Stomach (tissue), 19 donors: ENCODE measurements at places on chromosomes 4 and X. TPM values are rescaled to one million over a fixed set of nuclear protein-coding genes. Genes with fewer than 3 reads are reported as not detected.

The CDX4 gene
- not detected for total RNA-seq

The RAI2 gene
- total RNA-seq, result 3.7 TPM

DNA sequence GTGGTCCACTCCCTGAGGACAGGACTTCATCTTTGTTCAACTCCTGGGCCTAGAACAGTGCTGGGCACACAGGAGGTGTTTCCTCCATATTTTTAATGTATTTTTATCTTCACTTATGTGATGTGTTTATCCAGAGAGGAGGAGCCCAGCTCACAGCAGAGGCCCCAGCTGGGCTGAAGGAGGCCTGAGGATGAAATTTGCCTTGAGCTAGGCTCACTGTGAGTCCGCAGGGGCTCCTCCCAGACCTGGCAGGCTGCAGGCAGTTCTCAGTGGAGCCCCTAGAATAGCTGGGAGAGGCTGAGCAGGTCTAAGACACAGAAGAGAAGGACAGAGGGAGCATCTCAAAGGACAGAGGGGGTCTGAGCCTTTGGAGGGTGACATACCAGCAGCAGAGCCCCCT, 26.8 kb downstream of the C4orf50 start:
- no peak for DNase-seq

DNA sequence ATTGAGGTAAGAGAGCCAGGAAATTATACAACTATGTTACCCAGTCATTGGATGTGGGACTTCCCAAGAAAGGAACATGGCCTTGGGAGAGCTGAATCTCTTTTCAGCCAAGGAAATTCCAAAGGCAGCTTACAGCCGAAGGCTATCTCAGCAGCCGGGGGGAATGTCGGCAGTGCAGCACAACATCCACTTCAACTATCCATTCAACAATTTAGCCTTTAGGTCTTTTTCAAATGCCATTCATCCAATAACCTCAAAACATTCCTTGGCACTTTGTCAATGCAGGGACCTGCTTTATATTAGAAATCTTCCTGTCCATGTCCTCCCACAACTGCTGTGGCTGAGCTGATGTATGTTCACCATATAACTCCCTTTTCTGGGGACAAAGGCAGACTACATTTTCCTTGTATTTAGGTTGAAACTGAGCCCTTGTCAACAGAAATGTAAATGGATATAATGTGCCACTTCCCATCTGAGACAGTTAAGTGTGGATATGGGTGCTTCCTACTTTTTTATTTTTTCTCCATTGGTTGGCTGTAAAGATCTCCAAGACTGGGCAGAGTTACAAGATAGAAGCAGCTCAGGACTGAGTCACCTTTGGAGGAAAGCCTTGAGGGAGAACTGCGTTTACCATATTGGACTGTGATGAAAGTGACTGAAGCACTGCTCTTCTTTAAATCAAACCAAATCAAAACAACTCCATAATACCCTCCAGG, 94.8 kb downstream of the GPRIN3 start:
- no peak for DNase-seq

GRCh38 chr4:88854481-88854880, 156.9 kb upstream of the NAP1L5 start:
- DNase-seq, result no peak

DNA sequence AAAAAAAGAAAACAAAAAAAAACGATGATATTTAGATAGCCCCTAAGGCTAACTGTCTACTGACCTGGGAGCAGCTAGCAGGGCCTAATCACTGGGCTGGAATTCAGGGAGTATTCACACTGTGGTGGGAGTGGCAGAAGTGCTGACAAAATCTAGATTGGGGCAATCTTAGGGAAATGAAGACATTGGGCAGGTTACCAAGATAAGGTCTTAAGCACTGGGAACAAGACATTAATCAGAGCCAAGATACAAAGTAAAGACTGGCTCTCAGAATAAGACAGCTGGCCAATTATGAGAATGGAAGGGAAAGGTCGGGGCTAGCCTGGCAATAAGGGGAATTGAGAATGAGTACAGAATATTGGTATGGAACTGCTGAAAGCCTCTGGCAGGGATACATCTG, 100.2 kb upstream of the GRIA3 start:
- no peak for DNase-seq

DNA sequence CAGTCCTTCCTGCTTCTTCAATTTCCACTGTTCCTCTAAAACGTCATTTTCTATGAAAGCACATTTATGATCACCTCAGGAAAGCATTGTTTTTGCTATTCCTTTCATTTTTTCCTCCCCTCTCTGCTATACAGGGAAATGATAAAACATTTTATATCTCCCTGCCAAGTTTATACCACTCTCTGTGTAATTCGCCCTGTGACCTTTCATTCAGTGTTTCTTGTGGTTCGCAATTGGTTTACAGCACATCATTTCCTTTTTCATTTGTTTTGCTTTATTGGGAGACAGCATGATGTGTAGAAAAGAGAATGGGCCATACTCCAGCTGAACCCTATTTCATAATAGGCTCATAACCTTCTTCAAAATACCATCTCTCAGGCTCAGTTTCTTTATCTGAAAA, 99.9 kb upstream of the RAPGEF2 start:
- no peak for DNase-seq

- DNase-seq, result no peak
These were observed 169.0 kb downstream of the ADAM29 start for GRCh38 chr4:175087145-175087544.

- peak; percentile 43 for DNase-seq
These were observed 11.9 kb downstream of the AR start for GRCh38 chrX:67555578-67556203.

GRCh38 chr4:16607241-16608066, 291.0 kb downstream of the LDB2 start:
- DNase-seq, result no peak

- DNase-seq, result no peak
These were observed 78.0 kb downstream of the CHRNA9 start for GRCh38 chr4:40412866-40413795.

GRCh38 chr4:177427192-177427591, 15.0 kb downstream of the AGA start:
- no peak for DNase-seq

- DNase-seq, result no peak
These were observed 49.6 kb downstream of the SLC2A9 start for GRCh38 chr4:9971711-9972110.

- DNase-seq, result no peak
These were observed 366.6 kb upstream of the GALNT7 start for GRCh38 chr4:172802032-172802431.

GRCh38 chr4:1206299-1207156, 34.1 kb upstream of the SPON2 start:
- DNase-seq, result no peak

DNA sequence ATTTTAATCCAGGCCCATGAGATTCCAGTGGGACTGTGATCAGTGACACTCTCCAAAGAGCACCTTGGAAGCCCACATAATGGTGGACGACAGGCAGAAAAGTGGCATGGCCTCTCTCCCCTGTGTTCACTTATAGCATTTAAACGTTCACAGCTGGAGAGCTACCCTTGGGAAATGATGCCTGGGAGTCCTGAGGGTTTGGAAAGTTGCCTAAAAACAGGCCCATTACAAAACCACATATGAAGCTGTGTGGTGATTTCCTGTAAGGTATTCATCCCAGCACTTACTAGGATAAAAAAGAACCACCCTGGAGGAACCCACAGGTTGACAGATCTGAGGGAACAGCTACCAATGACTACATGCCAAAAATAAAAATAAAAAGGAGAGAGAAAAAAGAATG, 193.2 kb downstream of the RASL11B start:
- DNase-seq, result no peak

DNA sequence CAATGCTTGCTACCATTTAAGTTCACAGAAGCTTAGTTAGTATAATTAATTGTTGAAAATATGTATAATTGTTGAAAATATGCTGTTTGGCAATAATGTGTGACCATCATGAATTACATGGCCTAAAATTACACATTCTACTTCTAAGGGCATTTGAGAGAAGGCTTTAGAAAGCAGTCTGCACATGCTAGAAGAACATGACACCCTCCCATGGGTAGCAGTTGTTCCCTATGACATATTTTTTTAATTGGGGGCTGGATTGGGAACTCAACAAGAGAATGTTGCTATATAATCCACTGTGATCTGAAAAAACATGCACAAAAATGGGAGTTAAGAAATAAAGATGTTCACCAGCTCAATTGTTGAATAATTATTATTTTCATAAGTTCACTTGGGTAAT, 331.4 kb downstream of the ARHGAP24 start:
- DNase-seq, result no peak

DNA sequence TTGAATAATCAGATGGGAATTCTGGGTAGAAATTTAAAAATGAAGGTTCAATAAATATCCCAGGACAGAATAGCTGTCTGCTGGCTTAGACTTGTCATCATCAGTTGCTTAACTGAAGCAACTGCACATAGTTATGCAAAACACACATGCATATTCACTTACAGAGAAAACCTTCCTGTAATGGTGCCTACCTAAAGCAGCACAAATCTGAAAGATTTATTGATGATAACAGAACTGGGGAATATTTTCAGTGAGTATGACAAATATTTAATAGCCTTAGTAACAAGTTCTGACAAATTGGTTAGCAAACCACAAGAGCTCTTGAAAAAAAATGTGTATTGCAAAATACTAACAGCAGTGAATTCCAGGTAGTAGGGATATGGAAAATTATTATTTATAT, 606.8 kb upstream of the BOD1L1 start:
- DNase-seq, result no peak

DNA sequence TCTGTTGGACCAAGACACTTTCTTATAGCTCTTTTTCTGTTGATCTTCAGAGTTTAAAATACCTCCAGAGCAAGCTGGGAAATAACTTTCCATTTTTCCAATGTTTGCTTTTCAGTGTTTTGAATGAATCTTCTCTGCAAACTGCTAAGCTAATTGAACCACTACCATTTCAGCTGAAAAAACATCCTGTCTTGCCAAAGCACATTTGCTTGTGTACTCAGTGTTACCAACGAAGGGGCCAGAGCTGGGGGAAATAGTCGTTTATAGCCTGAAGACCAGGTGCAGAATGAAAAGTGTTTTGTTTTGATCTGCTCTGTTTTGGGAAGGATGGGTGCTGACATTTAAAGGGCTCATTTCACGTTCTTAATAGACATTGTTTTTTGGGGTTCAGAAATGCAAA, 88.4 kb upstream of the CLNK start:
- no peak for DNase-seq

DNA sequence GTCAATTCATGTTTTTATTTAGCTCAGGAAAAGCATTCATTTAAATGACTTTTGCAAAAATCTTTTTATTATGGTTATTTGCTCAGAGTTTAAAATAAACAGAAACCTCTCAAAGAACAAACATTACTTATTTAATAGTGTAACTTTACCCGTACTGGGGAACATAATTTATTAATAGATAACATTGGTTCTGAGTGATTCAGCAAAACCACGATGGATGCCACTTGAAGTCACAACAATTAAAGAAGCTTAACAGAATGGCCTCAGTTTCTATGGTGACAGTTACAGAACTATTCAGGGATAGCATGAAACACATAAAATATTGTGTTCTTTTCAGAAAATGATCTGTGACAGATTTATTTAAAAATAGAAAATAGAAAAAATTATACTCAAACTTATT, 368.7 kb downstream of the CCSER1 start:
- DNase-seq, result no peak

DNA sequence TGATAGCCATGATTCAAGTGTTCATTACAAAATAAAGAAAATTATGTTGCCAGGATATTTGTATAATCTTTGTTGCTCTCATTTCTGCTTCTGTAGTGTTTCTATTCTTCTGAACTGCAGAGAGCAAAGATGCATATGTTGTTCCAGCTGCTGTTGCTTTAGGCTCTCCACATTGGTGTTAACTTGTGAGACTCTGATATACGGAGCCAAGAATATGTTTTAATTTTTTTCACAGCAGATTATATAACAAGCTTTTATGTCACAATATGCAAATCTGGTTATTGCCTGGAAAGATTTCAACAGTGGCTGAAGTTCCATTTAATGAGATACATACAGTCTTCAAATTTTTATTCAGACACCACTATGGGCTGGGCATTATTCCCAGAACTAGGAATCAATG, 655.0 kb downstream of the GRXCR1 start:
- DNase-seq, result no peak

GRCh38 chrX:150036181-150036580, 97.9 kb upstream of the EOLA2 start:
- DNase-seq, result no peak

- no peak for DNase-seq
These were observed 21.6 kb upstream of the PCDH10 start for GRCh38 chr4:133127500-133127899.

DNA sequence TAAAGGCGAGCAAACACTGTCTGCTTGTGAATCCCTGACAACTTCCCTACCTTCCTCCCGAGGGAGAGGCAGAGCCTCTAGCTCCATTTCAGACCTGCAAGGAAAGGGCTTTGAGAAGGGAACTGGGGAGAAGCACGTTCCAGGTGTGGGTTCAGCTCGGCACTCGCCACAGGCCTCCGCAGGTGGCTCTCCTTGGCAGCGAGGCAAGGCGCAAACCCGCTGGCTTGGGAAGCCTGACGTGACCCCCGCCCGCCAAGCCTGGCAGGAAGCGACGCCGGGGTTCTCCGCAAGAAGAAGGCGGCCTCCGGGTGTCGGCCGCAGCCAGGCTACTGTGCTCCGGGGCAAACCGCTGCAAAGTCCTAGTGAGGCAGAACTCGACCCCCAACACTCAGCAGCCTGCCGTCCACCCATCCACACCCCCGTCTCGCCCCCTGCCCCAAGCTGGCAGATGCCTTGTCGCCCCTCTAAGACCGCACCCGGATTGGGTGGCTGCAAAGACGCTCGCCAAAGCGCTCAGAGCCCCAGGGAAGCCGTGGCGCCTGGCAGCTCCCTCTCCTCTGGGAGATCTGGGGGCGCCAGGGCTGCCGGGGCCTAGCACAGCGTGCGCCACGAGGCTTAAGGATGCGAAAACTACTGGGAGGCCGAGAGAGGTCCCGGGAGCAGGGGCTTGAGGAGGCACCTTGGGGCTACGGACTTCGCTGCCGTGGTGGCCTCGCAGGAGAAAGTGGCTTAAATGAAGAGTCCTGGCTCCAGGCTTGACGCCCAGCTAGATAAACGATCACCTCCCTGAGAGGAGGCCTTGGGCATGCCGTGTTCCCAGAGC, 21.8 kb downstream of the NKX3-2 start:
- no peak for DNase-seq

DNA sequence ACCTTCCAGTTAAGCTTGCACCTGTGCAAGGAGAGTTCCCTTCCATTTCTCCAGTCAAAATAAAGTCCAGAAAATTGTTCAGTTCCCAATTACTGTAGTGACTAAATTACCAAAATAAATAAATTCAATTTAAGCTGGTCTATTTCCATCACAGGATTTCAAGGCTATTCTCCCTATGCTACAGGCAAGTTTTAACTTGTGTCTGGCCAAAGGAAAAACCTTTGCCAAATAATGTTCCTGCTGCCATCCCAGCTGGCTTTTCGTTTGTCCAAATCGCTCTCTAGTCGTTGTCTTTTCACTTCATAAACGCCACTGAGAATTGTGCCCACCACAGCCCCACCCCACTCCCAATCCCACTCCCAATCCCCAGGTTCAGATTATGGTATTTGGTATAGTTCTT, 2.4 kb downstream of the KCTD8 start:
- peak; percentile 8 for DNase-seq

GRCh38 chr4:82513382-82513781, 48.4 kb downstream of the TMEM150C start:
- DNase-seq, result no peak
